ENCODE measurements at places on chromosomes 12 and 14.
A peak's percentile ranks its signal among the peaks of the same experiment; 100 is the strongest.

DNA sequence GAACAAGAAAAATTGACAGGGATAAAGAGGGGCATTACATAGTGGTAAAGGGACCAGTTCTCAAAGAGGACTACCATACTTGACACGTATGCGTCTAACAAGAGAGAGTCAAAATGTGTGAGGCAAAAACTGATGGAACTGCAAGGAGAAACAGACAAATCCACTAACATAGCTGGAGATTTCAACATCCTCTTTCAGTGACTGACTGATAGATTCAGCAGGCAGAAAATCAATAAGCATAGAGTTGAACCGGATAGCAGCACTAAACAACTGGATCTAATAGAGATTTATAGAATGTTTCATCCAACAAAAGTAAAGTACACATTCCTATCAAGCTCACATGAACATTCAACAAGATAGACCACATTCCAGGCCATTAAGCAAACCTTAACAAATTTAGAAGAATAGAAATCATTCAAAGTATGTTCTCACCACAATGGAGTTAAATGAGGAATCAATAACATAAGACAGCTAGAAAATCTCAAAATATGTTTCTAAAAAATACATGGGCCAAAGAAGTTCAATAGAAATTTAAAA lies 16.1 kb upstream of the CRACR2A start:
- no peak for DNase-seq

DNA sequence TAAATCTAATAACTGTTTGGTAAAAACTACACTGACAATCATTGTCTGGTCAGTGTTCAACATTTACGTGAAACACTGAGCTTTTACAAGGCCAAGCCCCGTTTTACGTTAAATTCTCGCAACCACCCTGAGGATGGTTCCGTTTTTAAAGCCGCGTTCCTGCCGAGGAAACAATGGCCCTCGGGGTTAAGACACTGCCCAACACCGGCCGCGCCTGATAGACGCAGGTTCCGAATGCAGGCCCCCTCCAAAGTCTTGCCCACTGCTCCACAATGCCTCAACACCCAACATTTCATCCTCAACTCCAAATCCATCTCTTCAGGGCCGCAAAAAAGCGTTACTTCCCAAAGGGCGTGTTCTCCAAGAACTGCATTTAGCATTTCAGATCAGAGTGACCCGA lies 953 bp upstream of the SNRPF start:
- DNase-seq, result no peak

- peak; percentile 32 for DNase-seq
These were observed 539 bp upstream of the HMGA2 start for GRCh38 chr12:65823513-65824375.

DNA sequence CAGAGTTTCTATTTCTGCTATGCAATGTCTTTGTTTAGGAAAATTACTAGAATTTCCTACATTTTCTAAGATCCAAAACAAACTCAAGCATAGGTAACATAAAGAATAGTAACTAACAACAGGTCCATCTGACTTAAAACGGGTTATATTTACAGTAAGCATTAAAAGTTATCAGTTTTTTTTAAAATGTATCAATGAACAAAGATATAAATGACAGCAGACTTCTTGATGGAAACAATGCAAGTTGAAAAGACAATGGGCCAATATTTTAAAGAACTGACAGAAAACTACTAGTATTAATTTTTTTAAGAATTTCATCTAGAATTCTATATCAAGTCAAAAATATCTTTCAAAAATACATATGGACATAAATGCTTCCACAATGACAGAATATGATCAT lies 367.1 kb upstream of the MGAT4C start:
- no peak for DNase-seq

GRCh38 chr12:110743571-110744093 lies 941 bp upstream of the PPP1CC start:
- DNase-seq, result no peak

- no peak for DNase-seq
These were observed 26.2 kb upstream of the CMA1 start for GRCh38 chr14:24534286-24534685.
